Pancreas (tissue), 10 donors: ENCODE measurements at places on chromosomes 1 and 21. TPM values are rescaled to one million over a fixed set of nuclear protein-coding genes. Genes with fewer than 3 reads are reported as not detected.

CELA2A gene
- 20,184 TPM for total RNA-seq

HCN3 gene
- total RNA-seq = 1.7 TPM

SFPQ gene
- total RNA-seq = 63.4 TPM

GREM2 gene
- 0.12 TPM for total RNA-seq

FCRLB gene
- total RNA-seq = 0.31 TPM

RBP7 gene
- 2.7 TPM for total RNA-seq

SPATA46 gene
- total RNA-seq = not detected

GLIS1 gene
- 0.19 TPM for total RNA-seq

ZFP69B gene
- total RNA-seq = 1.9 TPM

ADCY10 gene
- 0.20 TPM for total RNA-seq

CD1B gene
- not detected for total RNA-seq

FNDC5 gene
- 0.28 TPM for total RNA-seq

GSTM1 gene
- not detected for total RNA-seq

KDF1 gene
- total RNA-seq = 10.3 TPM

HFM1 gene
- 0.97 TPM for total RNA-seq

OPRD1 gene
- total RNA-seq = 0.23 TPM
